NK-92 treated with Interleukin-12 subunit alpha and Interleukin-12 subunit beta, amount 100 ng/mL, for 24 hours (cell line): ENCODE measurements at places on chromosomes 7 and 10.

GRCh38 chr10:86078639-86079035, 288.0 kb downstream of the GRID1 start:
- no peak for DNase-seq

DNA sequence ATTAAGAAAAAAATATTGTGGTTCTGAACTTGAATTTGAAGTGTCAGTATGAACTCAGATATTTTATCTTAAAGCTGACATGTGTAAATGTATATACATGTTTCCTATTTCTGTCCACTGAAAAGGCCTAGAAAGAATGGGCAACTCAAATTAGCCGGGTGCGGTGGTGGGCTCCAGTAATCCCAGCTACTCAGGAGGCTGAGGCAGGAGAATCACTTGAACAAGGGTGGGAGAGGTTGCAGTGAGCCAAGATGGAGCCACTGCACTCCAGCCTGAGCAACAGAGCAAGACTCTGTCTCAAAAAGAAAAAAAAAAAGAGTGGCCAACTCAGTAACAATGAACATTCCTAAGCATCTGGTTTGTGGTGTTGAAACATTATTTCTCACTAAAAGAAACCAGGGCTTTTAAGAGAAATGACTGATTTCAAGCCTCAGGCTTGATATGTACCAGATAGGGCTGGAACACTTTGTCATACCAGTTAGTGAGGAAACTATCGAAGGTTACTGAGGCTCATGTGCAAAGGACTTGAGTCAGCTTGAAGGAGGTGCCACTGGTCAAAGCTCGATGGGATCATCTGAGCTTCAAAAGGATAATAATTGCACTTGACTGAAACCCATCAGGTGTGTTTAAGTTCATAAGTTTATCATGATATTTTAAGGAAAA, 40.5 kb downstream of the AOAH start:
- DNase-seq = no peak

DNA sequence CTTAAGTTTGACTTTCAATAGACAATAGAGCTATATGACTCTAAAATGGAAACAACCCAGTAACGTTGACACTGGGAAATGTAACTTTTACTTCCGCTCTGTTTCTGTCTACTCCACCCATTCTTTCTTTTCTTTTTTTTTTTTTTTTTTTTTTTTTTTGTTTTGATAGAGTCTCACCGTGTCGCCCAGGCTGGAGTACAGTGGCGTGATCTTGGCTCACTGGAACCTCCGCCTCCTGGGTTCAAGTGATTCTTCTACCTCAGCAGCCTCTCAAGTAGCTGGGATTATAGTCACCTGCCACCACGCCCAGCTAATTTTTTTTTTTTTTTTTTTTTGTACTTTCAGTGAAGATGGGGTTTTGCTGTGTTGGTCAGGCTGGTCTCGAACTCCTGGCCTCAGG, 13.9 kb downstream of the PRSS2 start:
- DNase-seq = no peak

GRCh38 chr10:51246156-51246555, 171.9 kb downstream of the PRKG1 start:
- no peak for DNase-seq

DNA sequence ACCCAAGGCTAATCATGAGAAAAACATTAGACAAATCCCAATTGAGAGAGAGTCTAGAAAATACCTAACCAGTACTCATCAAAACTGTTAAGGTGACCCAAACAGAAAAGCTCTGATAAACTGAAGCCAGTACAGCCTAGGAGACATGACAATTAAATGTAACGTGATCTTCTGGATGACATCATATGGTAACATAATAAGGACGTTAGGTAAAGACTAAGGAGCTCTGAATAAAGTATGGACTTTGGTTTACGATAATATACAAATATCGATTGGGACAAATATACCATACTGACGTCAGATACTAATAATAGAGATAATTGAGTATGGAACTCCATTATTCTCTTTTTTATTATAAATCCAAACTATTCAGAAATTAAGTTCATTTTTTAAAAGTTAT, 561.1 kb upstream of the STEAP1 start:
- DNase-seq = no peak

GRCh38 chr7:45192621-45193041, 35.0 kb downstream of the RAMP3 start:
- no peak for DNase-seq

DNA sequence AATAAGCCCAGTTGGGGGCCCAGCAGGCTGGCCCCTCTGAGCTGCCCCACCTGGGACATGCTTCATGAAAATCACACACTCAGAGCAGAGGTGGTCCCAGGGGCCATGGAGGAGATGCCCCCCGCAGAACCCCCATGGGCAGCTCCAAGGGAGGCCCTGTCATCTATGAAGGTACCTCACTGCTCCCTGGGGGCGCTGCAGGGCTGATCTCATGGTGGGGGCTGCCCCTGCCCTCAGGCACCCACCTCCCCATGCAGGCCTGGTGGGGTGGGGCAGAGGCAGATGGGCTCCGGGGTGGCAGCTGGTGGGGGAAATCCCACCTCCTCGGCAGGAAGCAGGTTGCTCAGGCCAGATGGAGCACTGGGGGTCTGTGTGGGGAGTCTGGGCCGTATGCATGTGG, 60.5 kb downstream of the YKT6 start:
- no peak for DNase-seq
